ENCODE measurements at places on chromosomes 5 and 9.

- no peak for DNase-seq
These were observed 27.0 kb upstream of the ALDOB start for GRCh38 chr9:101462558-101462957.

DNA sequence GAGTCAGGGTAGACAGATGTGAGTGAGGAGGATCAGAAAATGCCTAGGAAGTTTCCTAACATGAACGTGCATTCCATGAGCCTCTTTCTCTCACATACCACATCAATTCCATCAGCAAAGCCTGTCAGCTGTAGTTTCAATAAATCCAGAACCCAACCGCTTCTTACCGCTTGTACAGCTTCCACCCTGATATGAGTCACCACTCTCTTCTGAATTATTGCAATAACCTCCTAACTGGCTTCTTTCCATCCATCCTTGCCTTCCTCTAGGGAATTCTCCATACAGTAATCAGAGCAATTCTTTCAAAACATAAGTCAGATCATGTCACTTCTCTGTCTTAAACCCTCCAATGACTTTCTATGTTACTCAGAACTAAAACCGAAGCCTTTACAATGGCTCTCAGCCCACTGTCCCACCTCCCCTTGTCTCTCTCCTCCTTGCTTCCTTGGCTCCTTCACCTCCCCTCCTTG lies 8.1 kb upstream of the RAD23B start:
- peak; percentile 97 for DNase-seq

DNA sequence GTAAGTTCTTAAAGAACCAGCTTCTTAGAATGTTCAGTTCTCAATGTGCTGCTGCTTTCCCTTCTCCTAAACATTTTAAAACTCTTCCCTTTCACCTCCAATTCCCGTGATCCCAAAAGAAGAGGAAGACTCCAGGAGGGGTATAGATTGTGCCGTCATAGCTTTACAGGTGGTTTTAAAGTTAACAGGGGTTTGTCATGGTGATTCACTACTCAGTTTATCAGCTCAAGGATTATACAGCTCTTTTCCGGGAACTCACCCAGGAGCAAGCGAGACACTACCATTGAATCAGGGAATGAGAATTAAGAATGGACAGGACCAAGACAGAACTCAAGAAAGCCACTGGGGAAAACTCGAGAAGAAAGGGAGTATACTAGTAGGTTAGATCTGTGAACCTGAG lies 178.8 kb downstream of the NR3C1 start:
- DNase-seq = no peak

- DNase-seq = no peak
These were observed 4.8 kb downstream of the RECK start for GRCh38 chr9:36041506-36041905.

- DNase-seq = peak; percentile 26
These were observed at the start of gene MCIDAS for GRCh38 chr5:55226934-55227663. Gene MCIDAS (minus strand): TSS chr5:55227315. CDS start chr5:55227138, 177 bp downstream.

DNA sequence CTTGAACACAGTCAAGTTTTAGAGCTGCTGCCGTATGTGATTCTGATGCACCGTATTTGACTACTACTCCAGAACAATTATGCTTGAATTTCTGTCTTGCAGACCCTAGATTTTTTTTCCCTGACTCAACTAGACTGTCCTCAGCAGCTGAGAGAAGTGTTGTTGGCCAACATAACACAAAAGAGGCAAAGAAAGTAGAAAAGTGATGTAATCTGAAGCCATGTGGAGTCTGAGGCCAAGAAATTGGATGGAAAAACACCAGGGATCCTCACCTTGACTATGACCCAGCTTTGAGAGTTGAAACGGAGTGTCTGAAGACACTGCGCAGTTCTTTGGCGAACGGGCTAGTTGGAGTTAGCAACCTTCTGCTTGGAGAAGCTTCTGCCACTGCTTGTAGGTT lies 36.3 kb upstream of the FGF1 start:
- no peak for DNase-seq

DNA sequence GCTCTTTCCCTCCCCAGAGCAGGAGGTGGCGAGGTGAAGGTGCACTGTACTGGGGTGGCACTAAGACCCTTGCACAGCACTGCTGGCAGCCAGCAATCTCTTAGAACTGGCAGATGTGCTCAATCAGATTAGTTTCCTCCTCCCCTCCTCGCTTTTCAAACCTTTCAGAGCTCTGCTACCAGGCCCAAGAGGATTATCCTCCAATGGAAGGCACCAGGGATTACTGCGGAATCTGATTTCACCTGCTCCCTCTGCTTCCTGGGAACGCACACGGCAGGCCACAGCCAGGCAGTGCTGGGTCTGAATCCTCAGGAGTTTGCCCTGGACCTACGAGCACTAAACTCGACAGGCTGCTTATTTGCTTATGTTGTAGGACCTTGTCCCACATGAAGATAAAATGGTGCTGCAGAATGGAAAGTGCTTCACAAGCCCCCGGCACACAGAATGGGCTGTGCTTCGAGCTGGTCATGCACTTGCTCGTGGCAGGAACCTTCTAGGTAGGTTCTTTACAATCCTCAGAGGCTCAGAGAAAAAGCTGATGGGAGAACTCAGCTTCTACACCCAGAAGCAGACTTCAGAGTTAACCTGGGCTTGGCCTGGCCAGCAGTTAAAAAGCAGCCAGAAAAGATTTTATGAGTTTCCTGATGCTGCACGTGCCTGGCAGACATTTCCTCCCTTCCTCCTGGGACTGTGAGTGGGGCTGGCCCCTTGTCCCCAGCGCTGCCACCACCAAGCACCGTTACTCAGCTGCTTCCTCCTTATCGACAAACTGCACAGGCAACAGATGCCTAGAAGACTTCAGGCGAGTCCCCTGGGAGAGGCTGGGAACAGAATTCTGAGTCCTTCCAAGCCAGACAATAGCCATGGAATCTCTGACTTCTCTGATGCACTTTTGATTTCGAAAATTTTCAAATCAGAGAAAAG lies 33.1 kb downstream of the FABP6 start:
- DNase-seq = no peak

- DNase-seq = no peak
These were observed 27.6 kb upstream of the HMCN2 start for GRCh38 chr9:130237763-130238524.

GRCh38 chr5:56481428-56482357 lies 248.6 kb upstream of the ANKRD55 start:
- no peak for DNase-seq

DNA sequence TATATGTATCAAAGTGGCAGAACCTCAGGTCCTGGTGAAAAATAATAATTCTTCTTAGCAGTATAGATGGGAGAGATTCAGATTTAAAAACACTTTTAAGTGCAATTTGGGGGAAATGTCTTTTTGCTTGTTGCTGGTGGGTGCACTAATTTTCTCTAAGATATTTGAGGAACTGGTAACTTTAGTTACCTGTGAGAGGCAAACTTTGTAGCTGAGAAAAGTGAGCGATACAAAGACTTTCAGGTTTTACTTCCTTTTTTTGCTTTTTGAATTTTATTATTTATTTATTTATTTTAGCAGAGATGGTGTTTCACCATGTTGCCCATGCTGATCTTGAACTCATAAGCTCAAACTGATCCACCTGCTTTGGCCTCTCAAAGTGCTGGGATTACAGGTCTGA lies 303.1 kb upstream of the PTGER4 start:
- DNase-seq = no peak

DNA sequence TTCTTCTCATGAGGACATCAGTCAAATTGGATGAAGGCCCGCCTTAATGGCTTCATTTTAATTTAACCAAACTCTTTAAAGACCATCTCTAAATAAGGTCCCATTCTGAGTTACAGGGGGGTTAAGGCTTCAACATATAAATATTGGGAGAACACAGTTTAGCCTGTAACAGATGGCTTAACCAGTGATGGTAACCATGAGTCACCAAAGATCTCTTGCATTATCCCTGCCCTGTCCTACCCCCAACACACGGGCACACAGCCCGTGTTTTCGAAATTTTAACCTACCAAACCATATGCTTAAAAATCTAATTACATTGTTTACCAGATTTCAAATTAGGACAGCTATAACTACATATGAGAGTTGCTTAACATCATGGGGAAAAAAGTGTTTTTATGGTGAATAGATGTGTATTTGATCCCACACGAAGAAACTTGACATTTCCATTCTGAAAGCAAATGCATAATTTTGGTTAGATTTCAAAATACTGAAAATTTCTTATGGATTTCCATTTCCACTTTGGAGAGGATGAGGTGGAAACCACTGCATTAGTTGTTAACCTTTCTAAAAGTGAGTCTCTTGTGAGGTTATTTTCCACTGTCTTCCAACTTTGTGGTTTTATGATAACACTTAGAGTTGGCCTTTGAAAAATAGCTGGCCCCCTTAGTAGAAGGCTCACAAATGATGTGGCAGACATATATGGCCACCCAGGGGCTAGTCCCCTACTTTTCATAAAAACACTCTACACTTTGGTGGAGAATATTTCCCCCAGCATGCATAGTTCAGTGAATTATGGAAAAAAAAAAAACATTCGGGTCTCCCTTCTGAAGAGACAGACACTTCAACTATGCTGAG lies 849.3 kb downstream of the TLE1 start:
- DNase-seq = no peak

DNA sequence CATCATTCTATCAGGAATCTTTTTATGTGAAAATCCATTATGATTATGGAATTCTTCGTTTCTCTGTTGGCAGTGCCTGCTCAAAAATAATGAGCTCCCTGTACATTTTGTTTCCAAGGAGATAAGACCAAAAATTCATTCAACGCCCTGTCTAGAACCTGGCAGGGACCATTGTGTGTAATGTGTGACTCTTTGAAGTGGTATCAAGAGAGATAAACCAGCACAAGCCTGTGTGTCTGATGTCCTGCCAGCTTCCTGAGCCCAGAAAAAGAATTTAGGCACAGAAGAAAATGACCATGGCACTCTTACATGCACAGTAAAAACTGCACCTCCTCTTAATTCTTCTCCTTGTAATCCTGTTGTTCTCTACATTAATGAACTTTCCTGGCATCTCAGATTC lies 177.4 kb downstream of the SAXO1 start:
- no peak for DNase-seq

DNA sequence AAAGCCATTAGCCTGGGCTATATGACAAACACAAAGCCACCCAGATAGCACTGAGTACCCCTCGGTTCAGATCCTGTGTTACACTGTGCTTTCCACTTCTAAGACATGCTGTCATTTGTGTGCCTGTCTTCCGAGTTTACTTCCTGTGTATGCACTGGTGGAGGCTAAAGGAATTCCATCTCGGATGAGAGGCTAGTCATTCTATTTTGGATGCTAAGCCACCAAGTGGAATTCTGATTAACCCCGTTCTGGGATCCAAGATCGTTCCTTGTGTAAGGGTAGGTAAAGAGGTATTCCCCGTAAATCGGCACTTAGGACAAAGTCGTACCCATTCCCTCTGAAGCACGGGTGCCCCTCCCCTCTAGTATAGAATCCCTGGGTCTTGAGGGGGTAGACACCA lies 8.7 kb downstream of the PROP1 start:
- no peak for DNase-seq

DNA sequence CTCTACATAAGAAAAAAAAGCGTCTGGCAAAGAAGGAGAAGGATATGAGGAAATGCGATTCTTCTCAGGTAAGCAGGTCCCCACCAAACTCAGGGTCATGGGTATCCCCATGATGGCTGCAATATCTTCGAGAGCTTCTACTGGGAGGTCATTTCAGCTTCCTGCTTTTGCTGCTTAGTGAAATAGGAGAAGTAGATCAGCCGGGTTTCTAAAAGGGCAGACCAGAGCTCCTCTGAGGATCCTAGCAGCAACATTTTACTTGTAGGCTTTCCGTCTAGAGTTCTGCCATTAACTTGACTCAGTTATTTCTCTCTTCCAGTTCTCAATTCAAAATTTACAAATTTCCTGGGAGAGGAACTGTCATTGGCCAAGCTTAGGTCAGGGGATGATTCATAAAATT lies 134.7 kb downstream of the DPYSL3 start:
- no peak for DNase-seq

DNA sequence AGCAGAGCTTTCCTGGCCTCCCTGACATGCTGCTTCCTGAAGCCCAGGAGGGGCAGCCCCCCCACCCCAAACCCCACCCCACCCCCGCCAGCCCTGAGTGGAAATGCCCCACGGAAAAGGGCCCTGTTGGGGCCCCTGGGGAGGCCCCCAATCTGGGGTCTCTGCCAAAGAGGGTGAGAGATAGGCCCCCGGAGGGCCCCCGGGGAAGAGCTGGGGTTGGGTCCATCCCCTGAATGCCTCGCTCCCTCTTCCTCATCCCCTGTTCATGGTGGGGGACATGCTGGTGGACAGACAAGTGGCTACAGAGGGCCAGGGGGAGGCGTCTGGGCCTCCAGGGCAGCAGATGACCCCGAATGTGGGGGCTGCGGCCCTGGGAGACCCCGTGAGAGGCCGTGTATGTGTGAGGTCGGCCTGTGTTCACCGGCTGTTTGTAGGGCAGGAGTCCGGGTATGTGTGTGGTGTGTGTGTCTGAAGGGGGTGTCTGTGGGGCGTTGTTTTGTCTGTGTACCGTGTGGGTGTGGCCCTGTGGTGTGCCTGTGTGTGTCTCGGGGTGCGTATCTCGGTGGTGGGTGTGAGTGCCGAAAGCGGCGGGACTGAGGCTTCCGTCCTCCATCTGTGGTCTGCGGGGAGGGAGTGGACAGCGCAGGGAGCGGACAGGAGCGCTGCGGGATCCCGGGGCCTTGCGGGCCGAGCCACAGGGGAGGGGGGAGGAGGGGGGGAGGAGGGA lies 11.3 kb downstream of the C9orf50 start:
- no peak for DNase-seq

DNA sequence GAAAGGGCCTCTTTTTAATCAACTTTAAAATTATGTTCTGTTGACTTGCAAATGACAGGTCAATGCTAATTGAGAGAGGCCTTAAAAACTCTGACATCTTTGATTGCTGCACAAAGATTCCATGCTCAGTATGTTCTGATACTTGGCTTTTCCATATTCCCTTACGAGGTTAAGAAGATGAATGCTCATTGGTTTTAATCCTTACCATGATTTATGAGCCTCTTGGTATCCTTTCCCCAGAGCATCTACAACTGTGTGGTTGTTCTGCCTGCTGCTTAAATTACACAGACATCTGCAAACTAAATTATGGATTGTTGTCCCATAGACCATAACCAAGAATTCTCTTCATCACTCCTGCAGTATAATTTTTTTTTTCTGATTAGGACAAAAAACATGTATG lies 352.6 kb downstream of the CDH12 start:
- no peak for DNase-seq
